Endodermal cell (in vitro differentiated cells): ENCODE measurements at places on chromosomes 4 and X. TPM values are rescaled to one million over a fixed set of nuclear protein-coding genes. Genes with fewer than 3 reads are reported as not detected.

Gene ARHGAP36
- total RNA-seq = 0.24 and 0.93 TPM in 2 replicates

GRCh38 chr4:155491336-155492120 lies 114.8 kb upstream of the MAP9 start:
- DNase-seq = no peak
- H3K36me3 ChIP-seq = no peaks in the 10 kb centered on the region
- H3K4me3 ChIP-seq = no peak overlapping the region
- H3K4me1 ChIP-seq = peaks cover 5% of the 10 kb centered on the region
- no peak overlapping the region for H3K27ac ChIP-seq

DNA sequence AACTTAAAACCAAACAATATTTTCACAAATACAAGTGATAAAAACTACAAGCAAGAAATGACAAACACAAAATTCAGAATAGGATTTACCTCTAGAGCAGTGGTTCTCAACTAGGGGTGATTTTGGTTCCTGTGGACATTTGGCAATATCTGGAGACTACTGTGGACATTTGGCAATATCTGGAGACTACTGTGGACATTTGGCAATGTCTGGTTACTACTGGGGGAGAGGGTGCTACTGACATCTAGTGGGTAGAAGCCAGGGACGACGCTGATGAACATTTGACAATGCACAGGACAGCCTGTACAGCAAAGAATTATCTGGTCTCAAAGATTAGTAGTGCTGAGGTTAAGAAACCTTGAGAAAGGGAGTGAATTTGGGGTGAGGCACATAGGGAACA lies 169.8 kb downstream of the CLCN4 start:
- no peaks in the 10 kb centered on the region for H3K4me1 ChIP-seq
- no peaks in the 10 kb centered on the region for H3K27me3 ChIP-seq
- H3K36me3 ChIP-seq = no peaks in the 10 kb centered on the region
- no peak for DNase-seq

DNA sequence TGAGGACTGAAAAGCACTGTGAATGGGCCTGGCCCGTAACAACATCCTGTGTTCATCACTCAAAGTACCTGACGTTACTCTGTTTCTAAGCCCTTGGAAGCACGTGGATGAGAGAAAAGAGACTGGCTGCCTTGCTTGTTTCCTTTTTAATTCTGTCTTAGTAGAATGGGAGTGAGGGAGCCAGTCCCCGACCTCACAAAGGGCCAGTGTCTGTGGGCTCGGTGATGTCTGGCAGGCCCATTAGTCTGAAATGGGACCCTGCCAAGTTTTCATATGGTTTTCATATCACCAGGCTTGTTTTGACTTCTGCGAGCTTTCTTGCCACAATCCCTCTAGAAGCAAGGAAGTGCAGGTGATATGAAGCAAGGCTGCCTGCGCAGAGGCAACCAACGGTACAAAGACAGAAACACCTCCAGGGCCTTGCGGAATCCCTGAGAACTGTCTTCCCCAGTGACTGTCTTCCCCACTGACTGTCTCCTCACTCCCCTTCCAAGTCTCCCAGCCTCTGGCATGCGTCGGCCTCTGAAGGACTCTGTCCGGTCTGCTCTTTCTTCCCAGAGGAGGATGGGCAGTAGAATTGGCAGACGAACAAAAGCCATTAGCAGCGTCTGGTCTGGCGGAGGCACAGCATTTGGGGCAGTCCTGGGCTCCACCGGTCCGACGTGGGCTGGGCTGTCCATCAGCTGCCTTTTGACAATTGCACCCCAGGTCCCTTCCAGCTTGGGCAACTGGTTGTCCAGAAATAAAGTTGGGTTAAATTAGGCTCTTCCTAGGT lies 20.2 kb upstream of the RASL11B start:
- H3K36me3 ChIP-seq = no peaks in the 10 kb centered on the region
- peak overlapping the region; percentile 16 for H3K27ac ChIP-seq
- H3K4me1 ChIP-seq = peaks cover 37% of the 10 kb centered on the region
- H3K27me3 ChIP-seq = peaks cover 16% of the 10 kb centered on the region
- no peak for DNase-seq
- H3K4me3 ChIP-seq = no peak overlapping the region

- H3K27ac ChIP-seq = no peak overlapping the region
- H3K4me3 ChIP-seq = no peak overlapping the region
- no peak for DNase-seq
Observed at GRCh38 chr4:53572600-53572994, 18.7 kb downstream of the LNX1 start.

GRCh38 chr4:112094330-112094729 lies 50.9 kb upstream of the FAM241A start:
- no peak overlapping the region for H3K27ac ChIP-seq
- H3K27me3 ChIP-seq = no peaks in the 10 kb centered on the region
- H3K4me3 ChIP-seq = no peak overlapping the region
- H3K4me1 ChIP-seq = no peaks in the 10 kb centered on the region

DNA sequence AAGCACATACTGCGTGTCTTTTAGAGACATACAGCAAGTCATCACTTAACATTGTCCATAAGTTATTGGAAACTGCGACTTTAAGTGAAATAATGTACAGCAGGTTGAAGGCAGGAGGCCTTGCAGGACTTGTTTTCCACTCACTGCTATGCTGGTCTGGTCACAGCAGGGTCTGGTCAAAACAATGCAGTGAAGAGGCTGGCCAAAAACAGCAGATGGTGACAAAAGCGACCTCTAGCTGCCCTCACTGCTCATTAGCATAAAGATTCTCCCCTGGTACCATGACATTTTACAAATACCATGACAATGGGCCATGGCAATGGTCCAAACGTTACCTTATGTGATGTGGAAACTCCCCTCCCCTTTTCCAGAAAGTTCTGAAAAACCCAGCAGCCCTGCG lies 1283.6 kb downstream of the FSTL5 start:
- H3K36me3 ChIP-seq = no peaks in the 10 kb centered on the region
- H3K27me3 ChIP-seq = no peaks in the 10 kb centered on the region
- H3K4me3 ChIP-seq = no peak overlapping the region
- DNase-seq = no peak
- H3K27ac ChIP-seq = no peak overlapping the region
- no peaks in the 10 kb centered on the region for H3K4me1 ChIP-seq

DNA sequence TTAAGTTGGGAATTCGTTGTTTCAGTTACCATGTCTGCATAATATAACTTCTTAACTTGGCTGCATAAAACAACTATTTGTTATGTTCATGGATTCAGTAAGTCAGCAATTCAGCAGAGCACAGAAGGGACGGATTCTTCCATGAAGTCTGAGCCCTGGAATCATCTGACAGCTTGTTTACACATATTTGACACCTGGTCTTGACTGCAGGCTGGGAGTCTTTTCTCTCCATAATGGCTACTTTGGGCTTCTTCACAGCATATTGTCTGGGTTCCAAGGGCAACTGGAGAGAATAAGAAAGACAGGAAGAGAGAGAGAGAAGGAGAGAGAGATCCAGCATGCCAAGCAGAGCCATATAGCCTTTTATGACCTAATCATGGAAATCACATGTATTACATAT lies 23.1 kb downstream of the CENPC start:
- DNase-seq = peak; percentile 57
- no peak overlapping the region for H3K27ac ChIP-seq
- H3K36me3 ChIP-seq = peaks cover 29% of the 10 kb centered on the region

DNA sequence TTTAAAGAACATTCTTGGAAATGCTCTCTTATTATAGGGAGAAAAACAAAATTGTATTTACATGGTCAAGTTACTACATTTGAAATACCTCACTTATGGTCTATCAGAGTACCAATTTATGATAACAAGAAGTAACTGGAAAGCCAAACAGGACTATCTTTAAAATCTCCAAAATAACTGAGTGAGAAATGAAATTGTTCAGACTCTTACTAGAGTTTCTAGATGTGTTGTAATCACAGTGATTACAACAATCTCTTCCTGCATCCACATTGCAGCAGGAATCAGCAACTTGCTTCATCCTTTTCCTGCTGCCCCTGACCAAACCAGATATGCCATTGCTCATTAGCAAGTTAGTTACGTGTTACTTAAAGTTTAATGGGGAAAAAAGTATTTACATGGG lies 245.2 kb upstream of the SMIM31 start:
- H3K4me1 ChIP-seq = no peaks in the 10 kb centered on the region
- no peaks in the 10 kb centered on the region for H3K27me3 ChIP-seq
- no peak overlapping the region for H3K27ac ChIP-seq
- no peak for DNase-seq

GRCh38 chrX:56803850-56804681 lies 75.0 kb downstream of the NBDY start:
- no peak overlapping the region for H3K4me3 ChIP-seq
- H3K4me1 ChIP-seq = no peaks in the 10 kb centered on the region
- DNase-seq = peak; percentile 29
- no peak overlapping the region for H3K27ac ChIP-seq
- H3K36me3 ChIP-seq = no peaks in the 10 kb centered on the region

DNA sequence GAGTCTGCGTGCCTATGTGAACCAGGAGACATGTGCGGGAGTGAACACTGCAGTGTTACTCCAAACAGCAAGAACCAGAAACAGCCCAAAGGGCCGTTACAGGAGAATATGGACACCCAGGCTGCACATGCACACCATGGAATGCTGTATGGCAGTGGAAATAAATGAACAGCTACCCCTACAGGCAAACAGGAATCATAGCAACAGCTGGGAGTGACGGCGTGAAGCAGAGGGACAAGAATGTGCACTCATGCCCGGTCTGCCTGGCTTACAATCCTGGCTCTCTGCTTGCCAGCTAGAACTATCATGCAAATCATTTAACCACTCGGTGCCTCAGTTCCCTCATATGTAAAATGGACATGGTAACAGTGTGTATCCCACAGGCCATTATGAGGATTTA lies 16.6 kb downstream of the GPKOW start:
- no peaks in the 10 kb centered on the region for H3K36me3 ChIP-seq
- H3K4me1 ChIP-seq = no peaks in the 10 kb centered on the region
- H3K4me3 ChIP-seq = no peak overlapping the region
- H3K27ac ChIP-seq = no peak overlapping the region

Gene NIPAL1
- total RNA-seq = 5.5 and 8.4 TPM in 2 replicates

Gene FRG2
- not detected in 3 replicates for total RNA-seq

Gene SSX4B
- total RNA-seq = 1.5 and 1.7 TPM in 2 replicates

GRCh38 chr4:26061248-26061986 lies 147.4 kb downstream of the SMIM20 start:
- peak; percentile 77 for DNase-seq
- no peak overlapping the region for H3K27ac ChIP-seq
- H3K36me3 ChIP-seq = no peaks in the 10 kb centered on the region
- H3K4me3 ChIP-seq = no peak overlapping the region
- H3K4me1 ChIP-seq = no peaks in the 10 kb centered on the region
- H3K27me3 ChIP-seq = no peaks in the 10 kb centered on the region

DNA sequence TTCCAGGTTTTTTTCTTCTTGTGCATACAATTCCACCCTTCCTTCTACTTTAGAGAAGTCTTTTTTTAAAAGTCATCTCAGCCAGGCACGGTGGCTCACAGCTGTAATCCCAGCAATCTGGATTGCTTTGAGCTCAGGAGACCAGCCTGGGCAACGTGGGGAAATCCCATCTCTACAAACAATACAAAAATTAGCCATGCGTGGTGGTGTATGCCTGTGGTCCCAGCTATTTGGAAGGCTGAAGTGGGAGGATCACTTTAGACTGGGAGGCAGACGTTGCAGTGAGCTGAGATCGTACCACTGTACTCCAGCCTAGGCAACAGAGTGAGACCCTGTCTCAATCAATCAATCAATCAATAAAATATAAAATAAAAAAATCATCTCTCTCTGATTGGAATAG lies 14.8 kb downstream of the ELOVL6 start:
- H3K4me1 ChIP-seq = peaks cover 20% of the 10 kb centered on the region
- H3K27me3 ChIP-seq = no peaks in the 10 kb centered on the region
- DNase-seq = no peak
- H3K4me3 ChIP-seq = peak overlapping the region; percentile 15
- H3K27ac ChIP-seq = no peak overlapping the region
- H3K36me3 ChIP-seq = peaks cover 4% of the 10 kb centered on the region

- no peaks in the 10 kb centered on the region for H3K36me3 ChIP-seq
- no peaks in the 10 kb centered on the region for H3K27me3 ChIP-seq
- no peak overlapping the region for H3K27ac ChIP-seq
- H3K4me1 ChIP-seq = no peaks in the 10 kb centered on the region
- DNase-seq = no peak
- H3K4me3 ChIP-seq = no peak overlapping the region
Observed at GRCh38 chrX:74160816-74161215, 143.2 kb upstream of the ZCCHC13 start.

Gene PCYT1B
- total RNA-seq = 16.0 and 19.2 TPM in 2 replicates
